ENCODE measurements at places on chromosomes 5 and 9.

DNA sequence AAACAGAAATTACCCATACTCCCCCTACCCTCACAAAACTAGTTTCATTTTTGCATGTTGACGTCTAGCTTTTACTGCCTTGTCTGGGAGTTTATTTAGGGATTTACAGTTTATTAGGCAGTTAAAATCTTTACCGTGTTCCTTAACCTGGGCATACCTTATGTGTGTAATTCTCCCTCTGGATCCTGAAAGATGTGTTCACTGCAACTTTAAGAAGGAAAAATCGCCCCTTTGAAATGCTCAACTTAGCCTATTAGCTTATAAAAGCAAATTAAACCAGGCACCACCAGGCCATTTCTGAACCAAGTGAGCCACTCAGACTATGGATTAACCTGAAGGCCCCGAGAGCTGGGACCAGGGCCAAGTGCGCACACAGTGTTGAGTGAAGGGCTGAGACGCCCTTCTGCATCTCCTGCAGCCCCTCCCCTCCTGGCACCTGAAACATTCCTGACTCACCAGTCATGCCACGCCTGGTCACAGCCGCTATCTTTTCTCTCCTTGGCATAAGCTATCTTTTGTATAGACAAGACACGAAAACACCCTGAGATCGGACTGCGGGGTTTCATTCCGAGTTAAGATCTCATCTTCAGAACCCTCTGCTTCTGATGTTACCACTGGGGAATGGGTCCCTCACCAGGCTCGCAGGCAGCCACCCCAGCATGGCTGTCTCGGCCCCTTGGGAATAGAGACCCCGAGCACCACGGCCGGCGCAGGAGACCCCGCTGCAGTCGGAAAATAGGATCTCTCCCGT is 111.9 kb downstream of the ROR2 start:
- peak; percentile 65 for DNase-seq

DNA sequence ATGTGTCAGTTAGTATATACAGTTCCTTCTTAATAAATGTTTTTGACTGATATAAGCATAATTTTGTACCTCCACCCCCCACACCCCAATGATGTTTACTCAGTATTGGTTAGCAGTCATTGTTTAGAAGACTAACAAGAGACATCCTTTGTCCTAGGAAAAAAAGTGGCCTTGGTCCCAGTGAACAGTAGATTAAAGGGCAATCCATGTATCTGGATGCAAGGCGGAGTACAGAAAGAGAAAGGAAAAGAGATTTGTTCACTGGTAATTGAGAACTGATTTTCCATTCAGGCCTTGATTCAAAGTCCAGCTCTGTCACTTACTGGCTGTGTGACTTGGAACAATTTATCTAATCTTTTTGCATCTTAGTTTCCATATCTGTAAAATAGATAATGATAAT is 4.6 kb downstream of the RALGPS1 start:
- DNase-seq, result no peak

GRCh38 chr9:137302449-137303150 is 529 bp upstream of the NRARP start:
- peak; percentile 78 for DNase-seq

GRCh38 chr9:2771087-2771486 is 53.8 kb downstream of the KCNV2 start:
- no peak for DNase-seq

DNA sequence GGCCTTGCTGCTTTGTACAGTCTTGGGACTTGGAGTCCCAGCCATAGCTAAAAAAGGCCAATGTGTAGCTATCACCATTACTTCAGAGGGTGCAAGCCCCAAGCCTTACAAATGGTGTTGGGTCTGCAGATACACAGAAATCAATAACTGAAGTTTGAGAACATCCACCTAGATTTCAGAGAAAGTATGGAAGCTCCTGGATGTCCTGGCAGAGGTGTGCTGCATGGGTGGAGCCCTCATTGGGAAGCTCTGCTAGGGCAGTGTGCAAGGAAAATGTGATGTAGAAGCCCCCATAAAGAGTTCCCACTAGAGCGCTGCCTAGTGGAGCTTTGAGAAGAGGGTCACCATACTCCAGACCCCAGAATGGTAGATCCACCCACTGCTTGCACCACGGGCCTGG is 626.7 kb upstream of the COX7C start:
- no peak for DNase-seq
